ENCODE measurements at places on chromosomes 1 and 21. TPM values are rescaled to one million over a fixed set of nuclear protein-coding genes. Genes with fewer than 3 reads are reported as not detected.

FCRL2 gene
- not detected for total RNA-seq

HEATR1 gene
- 30.9 TPM for total RNA-seq

LRRC53 gene
- total RNA-seq: not detected

FAM76A gene
- total RNA-seq: 12.7 TPM

LORICRIN gene
- total RNA-seq: not detected

DIRAS3 gene
- total RNA-seq: 1.7 TPM

DNA sequence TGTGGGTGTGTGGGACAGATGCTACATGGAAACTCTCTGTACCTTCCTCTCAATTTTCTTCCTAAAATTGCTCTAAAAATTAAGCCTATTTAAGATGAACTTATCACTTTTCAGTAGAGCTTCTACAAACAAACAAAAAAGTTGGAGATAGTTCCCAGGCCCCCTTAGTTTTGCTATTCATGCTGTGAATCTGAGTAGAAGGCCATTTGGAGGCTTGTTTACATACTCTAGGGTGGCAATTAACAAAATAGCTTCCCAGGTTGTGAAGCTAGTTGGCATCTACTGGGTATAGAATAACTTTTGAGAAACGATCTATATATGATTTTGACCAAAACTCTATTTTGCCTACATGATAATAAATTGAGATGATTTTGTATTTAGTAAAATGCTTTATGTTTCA lies 541.4 kb upstream of the B3GALT2 start:
- no peaks in the 10 kb centered on the region for H3K27me3 ChIP-seq
- H3K36me3 ChIP-seq: no peaks in the 10 kb centered on the region
- peaks cover 1% of the 10 kb centered on the region for H3K4me1 ChIP-seq
- H3K4me3 ChIP-seq: no peak overlapping the region

DNA sequence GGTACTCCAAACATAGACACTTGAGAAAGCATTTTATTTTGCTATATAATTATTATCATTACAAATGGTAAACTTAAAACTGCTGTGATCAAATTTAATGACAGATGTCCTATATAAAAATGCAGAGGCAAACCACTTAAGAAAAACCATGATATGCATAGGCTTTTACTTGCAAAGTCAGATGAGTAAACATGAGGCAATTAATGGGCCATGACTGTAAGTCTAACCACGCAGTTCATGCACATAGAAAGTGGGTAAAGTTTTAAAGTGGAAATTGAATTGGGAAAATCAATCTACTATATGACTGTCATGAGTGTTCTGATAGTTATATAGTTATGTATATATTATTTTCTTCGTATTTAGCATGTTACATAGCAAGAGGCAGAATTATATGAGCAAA lies 219.2 kb downstream of the PTPRC start:
- peaks cover 14% of the 10 kb centered on the region for H3K4me1 ChIP-seq
- no peaks in the 10 kb centered on the region for H3K27me3 ChIP-seq
- peaks cover 51% of the 10 kb centered on the region for H3K36me3 ChIP-seq

GRCh38 chr1:217948741-217949140 lies 317.6 kb downstream of the SPATA17 start:
- no peak overlapping the region for H3K4me3 ChIP-seq
- no peaks in the 10 kb centered on the region for H3K4me1 ChIP-seq
- H3K27ac ChIP-seq: no peak overlapping the region
- no peaks in the 10 kb centered on the region for H3K27me3 ChIP-seq

GRCh38 chr1:184843732-184844495 lies 89.3 kb upstream of the EDEM3 start:
- H3K27ac ChIP-seq: no peak overlapping the region
- no peak overlapping the region for H3K4me3 ChIP-seq
- peaks cover under 1% of the 10 kb centered on the region for H3K4me1 ChIP-seq
- no peaks in the 10 kb centered on the region for H3K36me3 ChIP-seq
- DNase-seq: no peak

- no peak overlapping the region for H3K27ac ChIP-seq
- no peak overlapping the region for H3K4me3 ChIP-seq
- H3K36me3 ChIP-seq: peaks cover 28% of the 10 kb centered on the region
- H3K27me3 ChIP-seq: no peaks in the 10 kb centered on the region
These were observed 21.2 kb downstream of the MACO1 start for GRCh38 chr1:25451908-25452307.

DNA sequence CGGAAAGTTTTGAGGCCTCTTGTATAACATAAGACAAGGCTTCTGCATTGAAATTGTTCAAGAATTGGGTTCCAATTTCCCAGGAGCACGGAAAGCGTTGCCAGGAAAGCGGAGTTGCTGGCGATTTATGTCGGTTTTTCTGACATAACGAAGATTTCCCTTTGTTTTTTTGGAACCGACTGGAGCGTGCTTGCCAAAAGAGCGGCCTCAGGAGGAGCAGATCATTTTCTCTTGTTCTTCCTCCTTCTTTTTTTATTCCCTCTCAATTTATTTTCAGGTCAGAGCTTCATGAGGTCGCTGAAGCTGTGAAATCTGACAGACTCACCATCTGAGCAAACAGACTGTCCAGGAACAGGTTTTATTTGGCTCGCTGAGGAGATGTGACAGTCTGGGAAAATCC lies 275.5 kb downstream of the CAMTA1 start:
- H3K4me1 ChIP-seq: no peaks in the 10 kb centered on the region
- DNase-seq: no peak
- H3K27me3 ChIP-seq: peaks cover 21% of the 10 kb centered on the region
- H3K27ac ChIP-seq: no peak overlapping the region

- no peak overlapping the region for H3K4me3 ChIP-seq
- peaks cover 13% of the 10 kb centered on the region for H3K4me1 ChIP-seq
- H3K27ac ChIP-seq: no peak overlapping the region
- no peaks in the 10 kb centered on the region for H3K27me3 ChIP-seq
- DNase-seq: no peak
These were observed 18.4 kb downstream of the VANGL1 start for GRCh38 chr1:115660151-115660550.

DNA sequence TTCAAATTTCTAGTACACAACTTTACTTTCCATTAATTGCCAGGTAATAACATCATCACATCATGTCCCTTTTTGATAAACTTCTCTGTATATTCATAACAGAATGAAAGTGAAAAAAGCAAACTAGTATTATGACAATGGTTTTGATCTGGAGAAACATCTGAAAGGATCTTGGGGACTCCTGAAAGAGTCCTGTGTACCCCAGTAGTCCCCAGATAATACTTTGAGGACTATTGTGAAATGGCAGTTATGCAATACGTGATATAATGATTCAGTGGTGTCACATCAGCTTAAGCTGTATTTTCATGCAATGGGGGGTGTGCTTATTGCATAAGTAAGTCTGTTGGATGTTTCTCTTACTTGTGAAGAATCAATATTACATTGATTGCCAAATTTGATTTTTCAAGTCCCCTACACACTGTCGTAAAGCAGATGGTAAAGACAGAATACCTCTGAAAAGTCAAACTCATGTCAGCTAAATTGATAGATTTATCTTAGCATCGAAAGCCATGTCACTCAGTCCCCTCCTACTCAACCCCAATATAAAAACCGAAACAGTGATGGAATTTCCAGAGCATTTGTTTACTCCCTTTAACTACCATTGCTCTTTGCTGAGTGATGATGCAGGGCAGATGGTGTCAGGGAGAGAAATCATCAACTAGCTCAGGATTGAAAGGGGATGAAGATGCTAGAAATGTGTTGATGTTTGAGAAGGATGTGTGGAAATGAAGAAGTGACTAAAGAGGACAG lies 146.7 kb upstream of the C1orf105 start:
- no peak for DNase-seq
- peaks cover 45% of the 10 kb centered on the region for H3K4me1 ChIP-seq
- H3K4me3 ChIP-seq: no peak overlapping the region

DNA sequence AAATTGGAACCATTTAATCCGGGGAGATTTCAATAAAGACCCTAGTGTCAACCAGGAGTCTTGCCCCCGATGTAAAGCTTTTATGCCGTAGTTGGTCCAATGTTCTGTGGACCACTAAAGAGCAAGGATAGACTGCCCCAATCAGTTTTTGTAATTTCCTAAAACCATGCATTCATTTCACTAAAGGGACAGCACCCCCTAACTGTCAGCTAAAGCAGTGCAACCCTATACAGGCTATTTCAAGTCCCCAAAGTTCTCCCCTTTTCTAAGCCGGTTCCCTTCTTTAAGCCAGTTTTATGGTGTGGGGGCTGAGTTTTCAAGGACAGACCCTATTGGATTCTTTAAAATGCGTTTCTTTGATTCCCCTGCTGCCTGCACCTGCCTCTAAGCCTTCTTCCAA lies 12.7 kb upstream of the PDPN start:
- no peaks in the 10 kb centered on the region for H3K4me1 ChIP-seq
- no peak overlapping the region for H3K27ac ChIP-seq
- no peak overlapping the region for H3K4me3 ChIP-seq
- no peaks in the 10 kb centered on the region for H3K36me3 ChIP-seq
- no peaks in the 10 kb centered on the region for H3K27me3 ChIP-seq

DNA sequence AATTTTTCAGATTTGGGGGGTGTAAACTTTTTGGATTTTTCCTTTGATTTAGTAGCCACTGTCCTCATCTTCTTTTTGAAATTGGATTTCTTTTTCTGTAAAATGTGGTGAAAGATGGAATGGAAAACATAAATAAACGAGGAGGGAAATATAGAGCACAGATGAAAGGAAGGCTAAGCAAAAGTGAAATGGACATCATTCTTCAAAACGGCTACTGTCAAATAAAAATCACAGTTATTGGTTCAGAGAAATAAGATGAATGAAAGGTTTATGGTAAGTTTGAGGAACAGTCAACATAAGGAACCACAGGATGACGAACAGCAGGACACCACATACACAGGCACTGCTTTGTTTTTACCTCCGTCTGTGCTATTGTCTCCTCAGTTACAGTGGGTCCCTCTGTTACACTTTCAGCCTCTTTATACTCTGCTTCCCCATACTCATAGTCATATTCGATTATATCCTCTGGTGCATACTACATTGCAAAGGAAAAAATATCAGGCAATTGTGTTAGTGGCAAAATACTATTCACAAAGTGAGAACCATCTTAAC lies 82.4 kb downstream of the COL11A1 start:
- peaks cover 55% of the 10 kb centered on the region for H3K36me3 ChIP-seq
- no peak for DNase-seq
- H3K4me3 ChIP-seq: no peak overlapping the region
- peak overlapping the region; percentile 19 for H3K27ac ChIP-seq

- peaks cover 30% of the 10 kb centered on the region for H3K4me1 ChIP-seq
- H3K27me3 ChIP-seq: no peaks in the 10 kb centered on the region
- no peak overlapping the region for H3K4me3 ChIP-seq
- DNase-seq: no peak
- peaks cover 23% of the 10 kb centered on the region for H3K36me3 ChIP-seq
- H3K27ac ChIP-seq: no peak overlapping the region
These were observed 4.2 kb downstream of the RNPC3 start for GRCh38 chr1:103529746-103530145.

- no peak for DNase-seq
- H3K4me3 ChIP-seq: no peak overlapping the region
- H3K36me3 ChIP-seq: no peaks in the 10 kb centered on the region
These were observed 768.4 kb downstream of the LTN1 start for GRCh38 chr21:28224191-28224726.

GRCh38 chr1:185144233-185144632 lies 12.5 kb downstream of the TRMT1L start:
- no peak overlapping the region for H3K27ac ChIP-seq
- no peaks in the 10 kb centered on the region for H3K4me1 ChIP-seq
- H3K4me3 ChIP-seq: no peak overlapping the region
- H3K36me3 ChIP-seq: peaks cover 43% of the 10 kb centered on the region
- no peak for DNase-seq
- H3K27me3 ChIP-seq: no peaks in the 10 kb centered on the region

DNA sequence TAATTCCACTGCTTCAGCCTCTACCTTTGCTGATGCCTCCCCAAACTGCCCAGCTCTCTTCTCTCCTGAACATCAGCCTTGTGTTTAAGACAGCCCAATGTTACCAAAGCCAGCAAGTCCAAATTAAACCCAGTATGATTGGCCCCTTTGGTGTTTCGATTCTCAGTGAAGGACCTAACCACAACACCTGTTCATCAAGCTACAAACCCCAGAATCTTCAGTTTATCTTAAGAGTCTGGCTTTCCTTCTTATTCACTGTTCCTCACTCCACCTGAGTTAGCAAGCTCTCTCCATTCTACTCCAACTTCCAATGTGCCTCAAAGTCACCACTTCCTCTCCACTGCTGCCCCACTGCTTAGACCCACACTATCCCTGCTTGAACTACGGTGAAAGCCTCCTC lies 25.5 kb upstream of the ITPKB start:
- no peak overlapping the region for H3K4me3 ChIP-seq
- peaks cover 22% of the 10 kb centered on the region for H3K4me1 ChIP-seq
- no peaks in the 10 kb centered on the region for H3K36me3 ChIP-seq
- H3K27ac ChIP-seq: no peak overlapping the region
- H3K27me3 ChIP-seq: peaks cover under 1% of the 10 kb centered on the region
- DNase-seq: no peak
